ENCODE measurements at places on chromosomes 1 and 21.

GRCh38 chr21:41815652-41816582, 49.1 kb upstream of the RIPK4 start:
- DNase-seq, result no peak

DNA sequence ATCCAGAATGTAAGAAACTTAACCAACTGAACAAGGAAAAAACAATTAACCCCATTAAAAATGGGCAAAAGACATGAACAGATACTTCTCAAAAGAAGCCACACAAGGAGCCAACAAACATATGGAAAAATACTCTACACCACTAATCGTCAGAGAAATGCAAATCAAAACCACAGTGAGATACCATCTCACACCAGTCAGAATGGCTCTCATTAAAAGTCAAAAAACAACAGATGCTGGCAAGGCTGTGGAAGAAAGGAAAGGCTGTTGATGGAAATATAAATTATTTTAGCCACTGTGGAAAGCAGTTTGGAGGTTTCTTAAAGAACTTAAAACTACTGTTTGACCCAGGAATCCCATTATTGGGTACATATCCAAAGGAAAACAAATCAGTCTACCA, 51.2 kb downstream of the RGS4 start:
- DNase-seq, result no peak

GRCh38 chr1:59154401-59154800, 142.5 kb upstream of the FGGY start:
- DNase-seq, result no peak

DNA sequence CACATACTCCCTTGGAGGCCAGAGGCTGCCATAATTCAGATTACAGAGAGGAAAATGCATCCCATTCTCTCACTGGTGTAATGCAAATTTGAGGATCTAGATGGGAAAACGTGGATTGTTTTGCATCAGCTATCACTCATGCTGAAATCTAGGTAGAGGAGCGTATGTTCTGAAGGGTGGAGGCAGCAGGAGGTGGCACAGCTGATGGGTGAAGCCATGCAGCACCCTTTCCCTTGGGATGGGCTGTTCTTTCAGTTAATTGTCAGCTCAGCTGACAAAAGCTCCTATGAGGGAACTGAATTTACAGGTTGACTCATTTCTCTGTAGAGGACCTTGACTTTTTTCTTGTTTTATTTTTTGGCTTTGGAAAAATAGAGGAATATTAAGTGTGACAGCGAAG, 41.8 kb downstream of the CAMTA1 start:
- DNase-seq, result no peak

DNA sequence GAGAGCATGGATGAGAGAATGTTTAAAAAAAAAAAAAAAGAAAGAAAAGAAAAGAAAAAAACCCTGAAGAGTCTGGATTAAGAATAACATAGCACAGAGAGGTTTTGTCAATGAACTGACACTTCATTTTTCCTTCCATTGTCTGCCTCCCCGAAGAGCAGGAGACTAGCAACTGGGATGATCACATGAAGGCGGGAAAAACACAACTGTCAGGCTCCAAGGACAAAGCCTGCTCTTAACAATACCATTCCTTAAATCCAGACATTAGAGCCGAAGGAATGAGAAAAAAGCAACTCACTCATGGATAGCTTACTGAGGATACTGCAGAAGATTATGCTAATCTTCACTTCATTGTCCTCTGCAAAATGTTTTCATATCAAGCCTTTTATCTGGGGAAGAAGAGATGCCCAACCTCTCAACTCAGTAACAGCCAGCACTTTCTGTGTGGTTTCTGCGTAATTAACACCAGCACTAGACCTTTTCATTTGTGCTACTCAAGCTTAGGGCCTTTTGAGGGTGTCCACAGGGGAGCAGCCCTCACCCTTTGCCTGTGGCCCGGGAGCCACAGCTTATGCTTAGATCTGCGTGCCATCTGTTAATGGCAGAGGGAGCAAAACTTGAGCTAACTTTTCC, 182.3 kb downstream of the BARHL2 start:
- no peak for DNase-seq

GRCh38 chr21:43902441-43902840, 37.4 kb downstream of the AGPAT3 start:
- no peak for DNase-seq

- no peak for DNase-seq
Observed at GRCh38 chr1:11990303-11991032, 10.2 kb downstream of the MFN2 start.

DNA sequence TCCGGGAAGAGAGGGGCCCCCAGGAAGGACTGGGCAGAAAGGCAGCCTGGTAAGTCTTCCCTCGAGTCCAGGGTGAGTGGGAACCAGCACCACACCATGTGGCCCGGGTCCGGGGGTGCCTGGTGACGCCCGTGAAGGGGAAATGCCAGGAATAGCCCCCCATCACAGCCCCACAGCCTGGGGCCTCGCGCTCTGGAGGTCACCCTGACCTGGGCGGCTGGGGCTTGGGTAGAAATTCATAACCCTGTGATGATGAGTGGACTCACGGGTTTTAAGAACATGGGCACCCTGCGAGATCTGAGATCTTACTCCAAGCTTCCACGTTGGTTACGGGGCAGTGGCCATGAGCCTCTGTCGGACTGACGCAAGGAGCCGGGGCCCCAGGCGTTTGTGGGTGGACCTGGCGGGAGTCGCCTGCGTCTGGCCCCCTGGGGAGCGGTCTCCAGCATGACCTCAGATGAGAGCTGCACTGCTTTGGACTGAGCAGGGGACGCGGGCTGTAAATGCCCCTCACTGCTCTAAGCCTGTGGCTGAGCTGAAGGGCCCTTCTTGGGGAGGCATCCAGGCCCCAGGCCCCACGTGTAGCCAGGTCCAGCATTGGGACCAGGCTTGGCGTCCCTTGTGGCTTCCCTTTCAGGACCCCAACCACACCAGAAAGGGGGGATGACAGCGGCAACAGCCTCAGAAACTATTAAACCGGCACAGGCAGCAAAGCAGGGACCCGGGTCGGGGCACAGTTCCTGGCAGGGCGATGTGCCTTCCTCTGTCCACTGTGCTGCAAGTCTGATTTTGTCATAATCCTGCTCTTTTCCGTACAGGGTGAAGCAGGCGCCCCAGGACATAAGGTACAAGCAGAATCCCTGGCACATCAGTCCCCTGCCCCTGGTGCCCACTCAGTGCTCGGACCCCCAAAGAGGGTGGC, 60.0 kb downstream of the SLC19A1 start:
- DNase-seq, result no peak

DNA sequence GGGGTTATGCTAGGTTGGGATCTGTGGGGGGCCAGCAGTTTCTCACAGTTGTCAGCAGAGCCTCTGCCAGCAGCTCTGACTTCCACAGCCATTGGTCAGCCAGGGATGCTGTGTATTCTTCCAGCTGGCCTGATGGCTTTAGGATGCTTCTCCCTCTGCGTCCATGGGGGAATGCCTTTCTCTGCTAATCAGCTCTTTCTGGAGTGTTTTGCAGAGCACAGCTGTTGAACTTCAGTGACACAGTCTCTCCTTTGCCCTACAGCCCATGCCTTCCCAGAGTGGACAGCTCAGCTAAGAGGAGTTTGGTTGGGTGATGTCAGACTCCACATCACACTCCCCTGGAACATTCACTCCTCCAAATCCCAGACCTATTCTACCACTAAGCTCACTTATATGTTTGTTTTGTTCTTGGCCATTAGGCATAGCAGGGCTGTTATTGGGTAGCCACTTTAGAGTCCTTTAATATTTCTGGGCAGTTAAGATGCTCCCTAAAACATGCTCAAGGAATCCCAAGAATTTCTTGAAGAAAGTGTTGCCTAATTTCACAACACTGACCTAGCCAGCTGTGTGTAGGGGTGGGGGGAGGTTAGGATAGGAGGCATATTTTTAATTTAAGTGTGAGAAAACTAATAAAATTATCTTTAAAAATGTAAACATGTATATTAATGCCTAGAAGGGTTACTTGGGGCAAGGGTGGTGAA, 75.3 kb upstream of the KIAA0040 start:
- DNase-seq, result no peak

DNA sequence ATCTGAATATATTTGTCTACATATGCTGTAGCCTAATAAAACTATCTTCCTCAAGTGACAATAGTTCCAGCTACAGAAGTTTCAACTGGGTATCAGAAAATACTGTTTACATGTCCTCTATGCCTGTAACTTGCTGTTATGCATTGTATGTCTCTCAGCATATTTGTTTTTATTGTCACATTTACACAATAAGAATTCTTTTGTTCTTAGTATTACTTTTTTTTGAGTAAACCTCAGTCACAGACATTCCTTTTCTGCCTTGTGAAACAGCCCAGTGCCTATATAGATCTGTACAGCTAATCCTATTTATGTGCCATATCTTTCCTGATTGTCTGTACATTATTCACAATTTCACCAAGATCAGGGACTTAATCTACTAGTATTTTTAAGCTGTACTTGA, 565.2 kb downstream of the NEGR1 start:
- DNase-seq, result no peak

DNA sequence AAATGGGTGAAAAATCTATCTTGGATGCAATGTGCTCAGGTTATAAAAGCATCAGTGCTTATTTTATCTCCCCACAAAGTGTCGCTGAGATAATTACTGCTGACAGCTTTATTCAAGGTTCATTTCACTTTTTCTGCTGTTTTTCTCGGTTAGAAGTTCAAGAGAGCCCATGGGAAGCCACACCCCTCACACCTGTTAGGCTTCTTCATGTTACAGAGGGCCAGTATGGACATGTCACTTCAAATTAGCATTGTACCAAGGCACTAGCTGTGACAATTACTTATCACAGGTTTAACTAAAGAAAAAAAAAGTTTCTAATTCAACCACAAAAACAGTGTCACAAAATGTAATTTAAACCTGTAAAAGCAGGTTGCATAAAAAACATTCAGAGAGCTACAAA, 187.3 kb upstream of the DMRTA2 start:
- DNase-seq, result no peak

DNA sequence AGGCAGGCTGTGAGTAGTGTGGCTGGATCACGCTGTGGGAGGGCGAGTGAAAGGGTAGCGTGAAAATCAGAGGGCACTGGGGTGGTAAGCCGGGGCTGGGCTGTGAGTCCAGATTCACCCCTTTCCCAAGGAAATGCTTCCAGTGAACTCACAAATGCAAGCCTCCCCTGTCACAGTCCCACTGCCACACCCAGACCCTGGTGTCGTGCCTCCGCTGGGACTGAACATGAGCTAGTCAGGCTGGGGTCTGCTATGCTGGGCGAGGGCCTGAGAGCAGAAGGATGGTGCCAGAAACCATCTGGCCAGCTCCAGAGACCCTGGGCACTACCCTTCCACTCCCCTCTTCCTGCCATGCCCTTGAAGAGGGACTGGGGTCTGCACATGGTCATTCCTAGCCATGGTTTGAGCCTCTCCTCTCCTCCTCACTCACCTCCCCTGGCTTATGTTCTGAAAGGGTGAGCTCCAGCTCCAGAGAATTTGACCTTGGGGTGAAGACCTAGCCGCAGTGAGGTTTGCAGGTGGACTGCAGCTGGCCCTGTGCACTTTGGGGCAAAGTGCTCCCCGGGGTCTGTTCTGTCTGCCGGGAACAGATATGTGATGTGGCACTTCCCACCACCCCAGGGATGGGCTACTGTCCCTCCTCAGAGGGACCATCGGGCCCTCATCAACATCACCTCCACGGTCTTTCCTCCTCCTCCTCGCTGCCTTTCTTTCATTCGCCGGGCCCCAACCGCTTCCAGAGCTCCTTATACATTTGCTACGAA, 365.6 kb downstream of the RPS6KC1 start:
- no peak for DNase-seq

- no peak for DNase-seq
Observed at GRCh38 chr1:185353124-185353523, 36.1 kb upstream of the IVNS1ABP start.

DNA sequence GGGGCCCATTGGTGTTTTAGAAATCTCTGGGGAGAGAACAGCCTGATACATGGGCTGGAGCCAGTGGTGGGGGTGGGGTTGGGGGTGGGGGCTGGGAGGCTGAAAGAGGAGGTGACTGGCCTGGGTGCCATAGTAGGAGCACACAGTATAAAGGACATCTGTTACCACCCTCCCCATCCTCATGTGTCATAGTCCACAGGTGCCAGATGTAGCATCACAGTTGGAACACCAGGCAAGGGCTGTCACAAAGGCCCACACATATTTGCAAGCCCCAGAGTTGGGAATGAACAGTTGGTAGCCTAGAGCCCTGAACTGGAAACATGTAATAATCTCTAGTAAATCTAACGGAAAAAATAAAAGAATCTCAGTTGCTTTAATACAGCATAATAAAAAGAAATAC, 55.1 kb upstream of the CR2 start:
- DNase-seq, result no peak

GRCh38 chr1:153397924-153398651, 7.2 kb upstream of the S100A8 start:
- no peak for DNase-seq

DNA sequence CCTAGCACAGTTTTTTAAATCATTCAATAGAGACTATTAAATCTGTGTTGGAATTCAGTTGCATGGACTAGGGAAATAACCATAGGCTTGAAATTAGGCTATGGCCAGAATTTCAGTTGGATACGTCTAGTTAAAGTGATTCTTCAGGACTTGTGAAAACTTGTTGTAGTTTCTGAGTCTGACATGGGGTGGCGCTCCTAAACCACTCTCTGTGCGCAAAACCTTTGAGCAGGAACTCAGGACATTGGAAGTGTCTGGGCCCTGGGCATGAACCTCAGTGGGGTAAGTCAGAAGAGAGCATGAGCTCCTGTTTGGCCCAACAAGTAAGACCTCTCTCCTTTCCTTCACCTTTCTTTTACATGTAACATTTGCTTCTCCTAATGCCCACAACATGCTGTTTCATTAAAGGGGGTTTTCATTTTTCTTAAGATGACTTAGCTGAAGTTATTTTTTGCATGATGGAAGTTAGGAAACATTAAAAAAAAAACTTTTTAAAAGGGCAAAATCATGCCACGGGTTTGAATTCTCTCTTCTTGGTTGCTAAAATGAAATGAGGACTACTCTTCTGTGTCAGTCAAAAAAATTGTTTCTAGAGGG, 17.1 kb upstream of the CCDC190 start:
- DNase-seq, result no peak

- no peak for DNase-seq
Observed at GRCh38 chr1:5645929-5646328, 346.3 kb downstream of the NPHP4 start.

DNA sequence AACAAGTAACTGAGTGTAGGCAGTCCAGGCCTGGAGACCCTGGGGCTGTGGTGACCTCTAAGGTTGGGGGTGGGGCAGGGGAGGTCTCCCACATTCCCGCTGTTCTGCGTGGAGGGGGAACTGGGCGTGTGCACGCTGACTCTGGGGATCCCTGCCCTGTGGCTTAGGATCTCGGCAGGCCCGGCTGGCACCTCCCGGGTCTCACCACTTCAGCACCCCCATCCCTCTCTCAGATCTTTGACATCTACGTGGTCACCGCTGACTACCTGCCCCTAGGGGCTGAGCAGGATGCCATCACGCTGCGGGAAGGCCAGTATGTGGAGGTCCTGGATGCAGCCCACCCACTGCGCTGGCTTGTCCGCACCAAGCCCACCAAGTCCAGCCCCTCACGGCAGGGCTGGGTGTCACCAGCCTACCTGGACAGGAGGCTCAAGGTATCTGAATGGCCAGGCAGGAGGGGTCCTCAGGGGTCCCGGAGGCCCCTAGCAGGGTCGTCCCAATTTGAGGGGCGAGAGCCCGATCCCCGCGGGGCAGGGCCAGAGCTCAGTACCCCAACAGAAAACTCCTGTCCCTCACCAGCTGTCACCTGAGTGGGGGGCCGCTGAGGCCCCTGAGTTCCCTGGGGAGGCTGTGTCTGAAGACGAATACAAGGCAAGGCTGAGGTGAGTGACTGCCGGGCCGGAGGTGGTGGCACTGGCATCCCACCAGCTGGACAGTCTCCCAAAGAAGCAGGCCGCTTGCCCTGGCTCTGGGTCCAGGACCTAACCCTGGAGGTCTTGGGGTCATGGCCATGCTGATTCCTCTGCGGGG, 68.7 kb downstream of the TRIM11 start:
- DNase-seq, result no peak

GRCh38 chr1:30272277-30273020, 450.9 kb downstream of the MATN1 start:
- DNase-seq, result no peak

All from stimulated activated CD8-positive, alpha-beta memory T cell treated with anti-CD3 and anti-CD28 coated beads, Interleukin-15, amount 100 ng/mL, for 4 hours (primary cell).